Iris pigment epithelial cell (primary cell): ENCODE measurements at places on chromosomes 4 and X.
A peak's percentile ranks its signal among the peaks of the same experiment; 100 is the strongest.

- peak; percentile 57 for DNase-seq
Measured at GRCh38 chr4:33104273-33104672, 2384.1 kb downstream of the PCDH7 start.

DNA sequence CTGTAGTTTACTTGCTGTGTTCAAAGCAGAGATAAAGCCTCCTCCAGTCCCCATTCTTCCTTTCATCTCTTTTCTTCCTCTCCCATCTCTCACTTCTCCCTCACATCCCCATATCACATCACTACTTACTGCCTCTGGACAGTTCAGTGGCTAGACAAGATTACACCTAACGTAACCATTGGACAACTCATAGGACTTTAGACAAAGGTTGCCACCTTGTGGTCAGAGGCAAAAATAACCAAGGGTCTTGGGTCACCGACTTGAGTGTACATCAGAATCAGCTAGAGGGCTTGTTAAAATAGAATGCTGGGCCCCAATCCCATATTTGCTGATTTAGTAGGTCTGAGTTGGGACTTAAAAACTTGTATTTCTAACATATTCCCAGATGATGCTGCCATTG lies 109.3 kb upstream of the DGKK start:
- DNase-seq, result peak; percentile 63

DNA sequence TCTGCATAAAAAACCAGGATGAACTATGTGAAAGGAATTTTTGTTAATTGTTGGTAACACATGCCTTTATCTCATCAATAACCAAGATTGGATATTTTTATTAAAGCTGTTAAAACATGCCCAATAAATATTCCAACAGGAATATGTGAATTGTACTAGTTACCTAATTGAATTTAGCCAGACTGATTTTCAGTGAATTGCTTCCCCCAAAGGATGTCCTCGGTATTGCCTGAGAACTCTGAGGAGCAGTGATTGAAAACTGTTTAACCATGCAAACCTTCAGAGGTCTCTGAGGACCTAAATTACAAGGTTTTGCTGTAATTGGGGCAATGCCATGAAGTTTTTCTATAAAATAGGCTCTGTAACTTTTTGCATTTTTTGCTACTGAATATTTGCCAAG lies 66.6 kb downstream of the BLTP1 start:
- DNase-seq, result peak; percentile 10

DNA sequence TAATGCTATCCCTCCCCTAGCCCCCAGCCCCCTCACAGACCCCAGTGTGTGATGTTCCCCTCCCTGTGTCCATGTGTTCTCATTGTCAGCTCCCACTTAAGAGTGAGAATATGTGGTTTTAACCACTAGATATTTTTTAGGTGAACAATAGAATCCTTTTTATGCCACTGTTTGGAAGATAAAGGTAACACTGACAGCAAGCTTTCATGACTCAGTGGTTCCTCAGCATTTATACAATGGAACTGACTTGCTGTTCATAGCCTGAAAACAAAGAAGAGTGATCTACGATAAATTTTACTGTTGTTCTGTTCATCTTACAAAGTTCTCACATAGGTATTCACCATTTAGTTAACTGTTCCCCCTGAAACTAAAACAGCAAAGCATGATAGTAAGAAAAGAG lies 147.8 kb downstream of the ARHGAP10 start:
- DNase-seq, result no peak

GRCh38 chr4:143531380-143531779 lies 17.9 kb downstream of the SMARCA5 start:
- peak; percentile 13 for DNase-seq

- DNase-seq, result peak; percentile 14
Measured at GRCh38 chr4:158496030-158496741, 25.5 kb upstream of the RXFP1 start.

DNA sequence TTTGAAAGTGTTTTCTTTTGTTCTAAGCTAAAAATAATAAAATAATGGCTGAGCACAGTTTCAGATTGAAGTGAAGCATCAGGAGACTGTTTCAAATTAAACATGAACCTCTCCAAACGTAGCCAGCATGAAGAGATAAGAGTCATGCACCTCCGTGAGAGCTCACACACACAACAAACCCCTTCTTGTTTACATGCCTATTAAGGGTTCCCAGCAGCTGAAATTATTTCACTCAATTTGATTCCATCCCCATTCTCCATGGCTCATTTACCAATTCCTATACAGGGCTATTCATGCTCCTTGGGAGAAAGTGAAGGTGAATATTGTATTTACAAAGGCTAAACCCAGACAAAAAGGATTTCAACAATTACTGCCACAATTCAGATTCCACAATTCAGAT lies 954.1 kb upstream of the INTU start:
- DNase-seq, result no peak

DNA sequence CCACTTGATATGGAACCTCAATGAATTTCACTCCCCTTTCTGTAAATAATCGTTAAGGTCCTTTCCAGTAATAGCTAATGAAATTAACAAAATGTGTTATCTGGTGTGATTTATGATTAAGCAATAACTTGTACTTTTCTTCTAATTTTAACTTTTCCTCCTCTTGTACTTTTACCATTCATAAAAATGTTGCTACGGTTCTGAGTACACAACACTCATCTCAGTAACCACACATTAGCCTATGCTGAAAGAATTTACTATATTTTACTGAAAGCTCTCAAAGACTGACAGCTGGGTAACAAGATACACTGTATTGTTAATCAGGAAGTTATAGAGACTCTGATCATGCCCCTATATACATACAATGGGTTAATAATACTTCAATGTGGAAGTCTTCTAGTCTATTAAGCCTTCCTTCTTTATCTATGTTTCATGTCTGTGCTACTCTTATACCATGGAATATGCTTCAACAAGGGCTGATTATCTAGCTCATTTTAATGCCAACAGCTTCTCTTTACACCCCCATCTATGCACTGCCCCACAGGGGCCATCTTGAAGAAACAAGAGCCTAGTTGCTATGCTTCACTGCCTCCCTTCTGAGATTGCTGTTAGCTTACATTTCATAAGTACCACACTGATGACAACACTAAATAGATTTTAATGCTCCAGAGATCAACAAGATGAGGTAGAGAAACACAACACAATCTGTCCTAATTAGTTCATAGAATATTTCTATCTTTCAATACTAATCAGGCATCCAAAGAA lies 39.1 kb downstream of the LAMP2 start:
- no peak for DNase-seq

DNA sequence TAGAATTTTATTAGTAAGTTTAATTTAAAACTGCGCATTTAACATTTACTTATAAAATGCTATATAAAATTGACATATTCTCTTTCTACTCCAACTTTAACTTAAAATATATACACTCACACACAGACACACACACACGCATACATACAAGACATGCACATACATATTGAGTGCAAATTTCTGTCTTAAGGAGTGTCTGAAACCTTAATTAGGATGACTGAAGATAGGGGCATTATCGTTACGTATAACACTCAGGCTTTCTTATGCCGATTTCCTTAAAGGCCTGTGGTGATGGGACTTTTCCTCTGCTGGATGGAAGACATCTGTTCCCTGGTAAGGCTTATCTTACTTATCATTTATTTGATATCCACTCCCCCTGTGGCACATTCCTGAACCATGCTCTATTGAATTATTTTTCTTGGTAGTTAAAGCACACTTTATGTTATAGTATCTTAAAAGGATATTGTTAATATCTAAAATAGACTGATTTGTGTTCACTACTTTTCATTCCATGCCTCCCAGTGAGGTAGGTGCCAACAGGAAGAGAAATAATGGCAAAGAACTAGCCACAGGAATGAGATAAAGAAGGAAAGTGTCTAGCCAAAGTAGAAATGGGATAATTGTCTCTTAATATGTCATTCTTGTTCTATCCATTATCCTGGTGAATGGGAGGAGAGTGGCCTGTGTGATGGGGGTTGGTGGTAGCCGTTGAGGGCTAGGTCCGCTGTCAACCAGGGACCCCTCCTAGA lies 92.9 kb upstream of the GPRIN3 start:
- DNase-seq, result no peak

DNA sequence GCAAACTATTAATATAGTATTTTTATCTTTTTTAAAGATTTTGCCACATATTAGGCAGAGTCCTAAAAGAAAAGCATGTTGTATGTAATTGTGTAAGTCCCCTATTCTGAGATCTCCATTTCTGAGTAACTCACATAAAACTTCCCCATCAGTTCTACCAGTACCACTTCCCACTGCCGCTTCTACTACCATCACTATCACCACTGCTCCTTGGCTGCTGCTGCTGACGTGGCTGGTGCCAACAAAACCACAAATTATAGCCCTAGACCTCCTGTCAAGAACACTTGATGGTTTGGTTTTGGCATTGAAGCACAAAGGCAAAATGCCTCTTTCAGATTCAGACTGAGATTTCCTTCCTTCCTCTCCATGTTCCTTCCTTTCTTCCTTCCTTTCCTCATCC lies 106.4 kb downstream of the MMRN1 start:
- no peak for DNase-seq

DNA sequence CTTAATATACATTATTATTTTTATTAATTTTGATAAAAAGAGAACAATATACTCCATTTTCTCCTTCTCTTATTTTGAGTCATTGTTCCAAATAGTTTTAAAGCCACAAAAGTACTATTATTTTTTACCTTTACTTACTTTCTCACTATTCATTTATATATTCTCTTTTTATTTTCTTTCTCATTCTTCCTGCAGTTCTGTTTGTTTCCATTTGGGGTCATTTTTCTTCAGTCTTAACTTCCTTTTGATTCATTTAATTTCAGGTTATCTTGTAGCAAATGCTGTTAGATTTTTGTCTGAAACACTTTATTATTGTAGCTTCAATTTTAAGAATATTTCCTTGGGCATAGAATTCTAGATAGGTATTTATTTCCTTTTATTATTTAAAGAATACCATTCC lies 438.6 kb upstream of the EPHA5 start:
- DNase-seq, result no peak

DNA sequence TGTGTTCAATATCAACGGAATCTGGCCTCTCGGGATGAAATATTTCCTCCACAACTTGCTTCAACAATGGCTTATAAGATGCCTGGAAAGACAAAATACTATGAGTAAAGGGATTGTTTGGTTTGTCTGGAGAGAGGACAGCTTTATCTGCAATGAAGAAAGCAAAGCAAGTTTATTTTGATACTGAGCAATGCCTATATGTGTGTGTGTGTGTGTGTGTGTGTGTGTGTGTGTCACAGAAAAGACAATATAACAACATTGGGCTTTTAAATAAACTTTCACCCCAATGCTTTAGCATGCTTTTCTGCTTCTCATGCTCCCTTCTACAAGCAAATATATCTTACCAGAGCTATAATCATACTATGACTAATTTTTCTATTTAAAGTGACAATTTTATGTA lies 45.4 kb downstream of the RASL11B start:
- no peak for DNase-seq

DNA sequence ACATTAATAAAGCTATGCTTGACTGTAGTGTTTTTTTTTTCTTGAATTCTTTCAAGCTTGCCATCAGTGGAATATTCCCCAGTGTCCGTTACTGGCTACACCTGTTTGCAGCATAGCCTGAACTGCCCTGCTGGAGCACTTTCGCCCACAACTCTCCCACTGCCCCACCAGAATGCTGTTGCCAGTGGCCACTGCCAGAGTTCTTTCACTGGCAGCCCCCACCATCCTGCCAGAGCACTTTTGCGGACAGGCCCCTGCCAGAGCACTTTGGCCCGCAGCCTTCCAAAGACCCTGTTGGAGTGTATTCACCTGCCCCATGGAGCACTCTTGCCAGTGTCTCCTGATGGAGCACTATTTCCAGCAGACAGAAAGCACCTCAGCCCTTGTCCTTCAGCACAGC lies 452.3 kb upstream of the GRID2 start:
- DNase-seq, result no peak

- DNase-seq, result peak; percentile 20
Measured at GRCh38 chr4:84379917-84380641, 119.0 kb downstream of the NKX6-1 start.

DNA sequence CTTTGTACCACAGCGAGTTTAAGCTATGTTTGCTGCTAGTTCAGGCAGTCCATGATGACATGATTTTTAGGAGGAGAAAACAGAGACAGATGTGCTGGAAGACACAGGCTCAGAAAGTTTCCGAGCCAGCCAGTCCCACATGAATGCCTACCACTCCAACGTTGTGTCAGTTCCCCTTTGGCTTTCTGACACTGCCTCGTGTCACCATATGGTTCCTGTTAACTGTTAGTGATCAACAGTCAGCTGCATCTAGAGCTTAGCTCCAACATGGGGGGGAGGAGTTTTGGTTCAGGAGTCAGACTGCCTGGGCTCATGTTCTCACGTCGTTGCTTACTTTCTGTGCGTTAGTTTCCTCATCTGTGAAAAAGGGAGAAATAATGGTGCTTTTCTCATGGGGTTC lies 343.7 kb downstream of the MID1IP1 start:
- no peak for DNase-seq

DNA sequence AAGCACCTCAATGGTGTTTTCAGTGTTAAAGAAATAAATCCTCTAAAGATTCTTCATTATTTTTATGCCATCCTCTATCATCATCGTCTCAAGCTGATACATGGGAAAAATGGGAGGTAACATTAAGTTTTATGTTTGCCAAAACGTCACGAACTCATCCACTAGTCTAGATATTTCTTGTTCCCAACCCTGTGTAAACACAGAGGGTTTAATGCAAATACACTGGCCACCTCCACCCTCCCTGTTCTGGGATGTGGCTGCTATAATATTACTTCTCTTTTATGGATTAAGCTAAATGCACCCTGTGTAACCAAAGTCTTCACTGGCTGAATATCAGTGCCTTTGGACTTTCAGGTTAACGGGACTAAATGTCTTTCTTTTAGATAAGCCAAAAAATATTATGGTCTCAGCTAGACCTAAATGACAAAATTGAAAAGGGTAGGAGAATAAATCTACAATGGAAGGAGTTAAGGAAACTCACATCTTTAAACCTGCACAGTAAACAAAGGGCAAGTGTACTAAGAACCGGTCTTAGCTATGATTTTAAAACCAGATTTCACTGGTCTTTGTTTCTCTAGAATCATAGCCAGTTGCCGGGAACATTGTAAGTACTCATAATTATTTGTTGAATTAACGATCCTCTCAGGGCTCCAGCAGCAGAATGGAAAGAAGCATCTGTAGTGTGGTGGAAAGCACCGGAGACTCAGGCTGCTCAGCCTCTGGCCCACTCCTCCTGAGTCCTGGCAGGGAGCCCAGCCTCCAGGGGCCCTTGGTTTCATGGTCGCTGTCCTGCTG lies 103.5 kb upstream of the NOCT start:
- no peak for DNase-seq

- DNase-seq, result peak; percentile 13
Measured at GRCh38 chrX:131288738-131289511, at the start of gene IGSF1. Gene IGSF1, minus strand, starts transcription at chrX:131289306. Its CDS starts 2,632 bp downstream, at chrX:131286674.

- DNase-seq, result no peak
Measured at GRCh38 chrX:53044995-53045394, 3.6 kb upstream of the GPR173 start.

GRCh38 chr4:86500527-86500926 lies 93.6 kb upstream of the PTPN13 start:
- peak; percentile 26 for DNase-seq

- DNase-seq, result no peak
Measured at GRCh38 chr4:142351958-142352357, 494.1 kb downstream of the INPP4B start.

DNA sequence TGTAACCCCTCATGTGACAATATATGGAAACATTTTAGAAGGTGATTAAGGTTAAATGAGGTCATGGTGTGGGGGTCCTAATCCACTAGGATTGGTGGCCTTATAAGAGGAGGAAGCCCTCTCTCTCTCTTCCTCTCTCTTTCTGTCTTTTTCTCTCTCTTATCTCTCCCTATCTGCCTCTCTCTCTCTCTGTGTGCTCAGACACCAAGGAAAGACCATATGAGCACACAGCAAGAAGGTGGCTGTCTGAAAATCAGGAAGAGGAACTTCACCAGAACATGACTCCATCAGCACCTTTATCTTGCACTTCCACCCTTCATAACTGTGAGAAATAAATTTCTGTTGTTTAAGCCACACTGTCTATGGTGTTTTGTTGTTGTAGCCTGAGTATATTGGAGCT lies 1472.2 kb downstream of the PCDH7 start:
- no peak for DNase-seq
